ENCODE measurements at places on chromosomes 12 and 14.

- DNase-seq, result no peak
These were observed 288.7 kb upstream of the FLRT2 start for GRCh38 chr14:85241022-85241855.

DNA sequence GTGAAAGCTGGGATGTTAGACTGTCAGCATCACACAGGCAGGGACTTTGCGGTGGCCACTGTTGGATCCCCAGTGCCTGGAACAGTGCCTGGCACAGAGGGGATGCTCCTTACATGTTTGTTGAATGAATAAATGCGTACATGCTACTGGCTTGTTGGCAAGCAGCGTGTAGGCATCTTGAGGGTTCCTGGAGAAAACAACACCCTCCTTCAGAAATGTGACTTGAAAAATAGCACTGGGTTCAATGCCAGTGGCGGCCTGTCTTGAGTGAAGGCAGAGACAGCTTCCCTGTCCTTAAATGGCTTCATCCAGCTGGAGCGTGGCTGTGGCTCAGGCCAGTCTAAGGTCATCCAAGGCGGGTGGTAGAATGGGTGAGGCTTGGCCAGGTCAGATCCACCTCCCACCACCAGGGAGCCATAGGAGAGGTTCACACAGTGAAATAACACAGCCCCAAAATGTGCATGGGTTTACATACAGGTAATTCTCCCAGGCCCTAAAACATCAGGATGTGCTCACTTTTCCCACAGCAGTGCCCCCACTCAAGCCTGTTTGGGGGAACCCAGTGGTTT lies 171.4 kb downstream of the PHETA1 start:
- DNase-seq, result no peak

GRCh38 chr12:10178821-10179220 lies at the start of gene TMEM52B:
Gene TMEM52B (plus strand): TSS chr12:10179032. CDS start chr12:10179575, 543 bp downstream.
- DNase-seq, result no peak

GRCh38 chr14:77579065-77579464 lies 37.4 kb downstream of the SPTLC2 start:
- peak; percentile 80 for DNase-seq

- DNase-seq, result peak; percentile 93
These were observed at the start of gene PTPN11 for GRCh38 chr12:112418608-112419296. Gene PTPN11 (plus strand): TSS chr12:112418947. CDS start chr12:112419112, 165 bp downstream.

DNA sequence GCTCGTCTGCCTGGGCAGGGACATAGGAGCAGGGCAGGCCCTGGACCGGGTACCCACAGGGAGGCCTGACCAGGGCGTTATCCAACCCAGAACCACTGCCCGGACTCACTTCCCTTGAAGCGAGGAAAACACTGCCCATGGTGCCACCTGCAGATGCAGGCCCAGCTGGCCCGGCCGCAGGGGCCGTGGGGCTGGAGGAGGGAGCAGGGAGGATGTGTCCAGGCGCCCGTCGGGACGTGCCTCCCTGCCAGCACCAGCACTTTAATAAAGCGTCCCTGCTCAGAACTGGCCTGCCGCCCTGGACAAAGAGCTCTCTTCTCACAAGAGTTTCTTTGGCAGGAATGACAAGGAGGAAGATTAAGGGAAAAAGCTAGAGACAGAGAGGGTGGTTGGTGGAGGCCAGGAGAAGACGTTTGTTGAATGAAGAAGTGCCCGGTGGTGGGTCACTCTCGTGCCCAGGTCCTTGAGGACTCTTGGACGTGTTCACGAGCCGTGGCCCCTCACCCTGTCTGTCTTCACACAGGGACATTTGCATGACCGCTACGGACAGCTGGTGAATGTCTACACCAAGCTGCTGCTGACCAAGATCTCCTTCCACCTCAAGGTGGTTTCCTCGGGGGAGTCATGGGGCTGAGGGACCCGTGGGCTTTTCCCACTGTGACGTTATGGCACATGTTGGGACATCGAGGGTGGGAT lies 14.2 kb downstream of the HIP1R start:
- DNase-seq, result no peak

- DNase-seq, result no peak
These were observed 8.2 kb upstream of the GOLGA3 start for GRCh38 chr12:132836795-132837331.

GRCh38 chr14:71469643-71470335 lies 462.4 kb upstream of the RGS6 start:
- no peak for DNase-seq

DNA sequence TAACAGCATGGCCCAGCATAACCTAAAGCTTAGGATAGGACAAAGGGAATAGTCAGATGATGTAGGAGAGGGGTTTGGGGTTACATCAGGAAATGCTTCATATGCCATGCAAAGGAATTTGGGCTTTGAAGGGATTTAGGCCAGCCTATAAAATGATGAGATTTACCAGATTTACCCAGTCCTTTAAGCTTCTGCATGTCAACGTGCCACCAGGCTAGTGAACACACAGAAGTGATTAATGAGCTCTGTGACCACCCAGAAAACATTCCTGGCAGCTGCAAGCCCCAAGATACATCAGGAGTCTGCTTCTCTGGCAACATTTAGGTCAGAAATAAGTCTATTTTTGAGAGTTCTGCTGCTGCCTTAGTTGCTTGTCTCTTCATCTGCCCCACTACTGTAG lies 118.3 kb downstream of the LRIG3 start:
- DNase-seq, result no peak

GRCh38 chr14:84527706-84528105 lies 1002.2 kb upstream of the FLRT2 start:
- DNase-seq, result no peak

DNA sequence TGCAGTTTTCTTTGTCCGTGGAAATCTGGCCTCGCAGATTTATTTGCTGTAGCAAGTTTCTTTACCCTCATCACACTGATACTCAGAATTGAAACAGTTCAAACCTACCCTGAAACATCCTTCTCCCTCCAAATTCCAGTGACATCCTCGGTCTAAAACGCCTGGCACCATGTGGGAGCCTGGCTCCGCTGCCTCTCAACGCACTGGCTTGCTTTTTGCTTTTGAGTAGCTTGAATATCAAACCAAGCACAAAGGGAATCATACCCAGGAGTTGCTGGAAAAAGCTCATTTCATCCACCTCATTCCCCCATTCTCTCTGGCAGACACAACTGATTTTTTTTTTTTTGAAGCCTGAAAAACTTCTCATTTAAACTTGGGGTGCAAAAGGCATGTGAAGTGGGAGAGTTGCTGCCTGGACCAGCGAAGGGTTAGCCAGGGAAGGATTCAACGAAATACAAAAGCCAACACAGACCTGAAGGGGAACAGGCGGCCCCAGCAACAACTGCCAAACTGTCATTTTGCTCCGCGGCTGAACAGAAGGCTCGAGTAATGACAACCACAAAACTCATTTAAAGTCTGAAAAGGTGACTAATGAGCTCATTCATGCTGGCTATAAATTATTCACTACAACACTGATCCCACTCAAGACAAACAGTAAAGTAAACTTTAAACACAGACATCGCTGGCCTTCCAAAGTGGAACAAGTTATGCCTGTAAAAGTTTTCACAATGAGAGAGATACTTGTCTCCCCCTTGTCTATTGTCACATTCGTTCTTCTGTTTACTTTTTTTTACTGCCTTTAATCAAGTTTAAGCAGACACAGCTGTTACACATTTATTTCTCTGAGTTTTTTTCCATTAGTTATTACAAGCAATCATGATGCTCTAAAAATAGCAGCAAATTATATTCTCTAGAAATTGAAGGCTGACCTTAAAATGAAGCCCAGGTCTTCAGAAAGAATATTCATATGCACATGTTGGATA lies 12.5 kb upstream of the FOXN3 start:
- DNase-seq, result peak; percentile 51

All from adipocyte (in vitro differentiated cells).